ENCODE measurements at places on chromosomes 2 and 18.

- no peak for DNase-seq
These were observed 145.5 kb downstream of the PXDN start for GRCh38 chr2:1598800-1599199.

DNA sequence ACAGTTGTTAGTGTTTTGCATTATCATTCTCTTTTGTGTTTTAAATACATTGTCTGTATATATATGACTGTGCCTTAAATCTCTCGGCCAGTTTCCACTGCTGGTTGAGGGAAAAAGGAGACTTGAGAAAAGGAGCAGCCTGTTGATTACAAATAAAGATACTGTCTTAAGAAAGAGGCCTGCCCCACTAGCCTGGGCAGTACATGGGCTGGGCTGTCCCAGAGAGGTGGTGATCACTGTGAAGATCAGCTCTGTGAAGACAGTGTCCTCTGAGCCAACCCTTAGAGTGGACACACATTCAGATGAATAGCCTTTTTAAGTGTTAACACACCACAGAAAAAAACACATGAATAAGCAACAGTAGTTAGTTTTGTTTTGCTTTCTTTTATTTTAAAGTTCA, 10.0 kb upstream of the OTX1 start:
- DNase-seq: no peak

GRCh38 chr2:54524226-54524991, 68.3 kb downstream of the SPTBN1 start:
- DNase-seq: peak; percentile 19

DNA sequence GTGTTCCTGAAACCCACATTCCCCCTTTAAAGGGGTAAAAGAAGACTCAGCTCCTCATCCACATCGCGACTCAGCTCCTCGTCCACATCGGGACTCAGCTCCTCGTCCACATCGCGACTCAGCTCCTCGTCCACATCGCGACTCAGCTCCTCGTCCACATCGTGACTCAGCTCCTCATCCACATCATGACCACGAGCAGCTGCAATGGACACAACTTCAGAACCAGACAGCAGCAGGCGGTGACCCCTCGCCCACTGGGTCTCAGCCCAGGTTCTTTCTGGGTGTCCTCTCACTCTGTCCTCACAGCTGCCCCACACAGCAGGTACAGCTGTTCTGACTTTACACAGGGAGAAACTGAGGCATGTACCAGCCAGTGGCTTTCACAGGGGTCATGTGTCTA, 163.5 kb upstream of the SALL3 start:
- no peak for DNase-seq

GRCh38 chr2:26847655-26848335, at the start of gene DPYSL5:
TSS of gene DPYSL5 (plus strand) at chr2:26848132. CDS start at chr2:26898500, 50,368 bp downstream.
- DNase-seq: no peak

All from gastrocnemius medialis (tissue), 4 donors.